Stimulated activated CD8-positive, alpha-beta memory T cell treated with anti-CD3 and anti-CD28 coated beads, Interleukin-15, amount 100 ng/mL, for 4 hours (primary cell): ENCODE measurements at places on chromosomes 6 and 20.

DNA sequence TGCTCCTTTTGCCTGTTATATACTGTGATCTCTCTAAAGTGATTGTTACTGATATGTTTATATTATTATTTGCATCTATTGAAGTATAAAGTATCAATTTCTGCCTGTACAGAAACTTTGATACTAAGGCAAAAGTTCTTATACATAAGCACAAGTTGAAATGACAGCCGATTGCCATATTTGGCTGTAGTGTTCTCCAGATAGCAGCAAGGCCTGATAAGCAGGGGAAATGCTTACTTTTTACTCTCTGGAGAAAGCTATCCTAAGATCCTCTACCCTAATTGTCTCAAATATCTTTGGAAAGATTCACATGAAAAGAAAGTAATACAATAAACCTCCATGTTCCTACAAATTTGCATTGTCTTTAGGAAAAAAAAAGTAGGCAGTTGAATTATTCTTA lies 31.4 kb downstream of the SENP6 start:
- no peak for DNase-seq

DNA sequence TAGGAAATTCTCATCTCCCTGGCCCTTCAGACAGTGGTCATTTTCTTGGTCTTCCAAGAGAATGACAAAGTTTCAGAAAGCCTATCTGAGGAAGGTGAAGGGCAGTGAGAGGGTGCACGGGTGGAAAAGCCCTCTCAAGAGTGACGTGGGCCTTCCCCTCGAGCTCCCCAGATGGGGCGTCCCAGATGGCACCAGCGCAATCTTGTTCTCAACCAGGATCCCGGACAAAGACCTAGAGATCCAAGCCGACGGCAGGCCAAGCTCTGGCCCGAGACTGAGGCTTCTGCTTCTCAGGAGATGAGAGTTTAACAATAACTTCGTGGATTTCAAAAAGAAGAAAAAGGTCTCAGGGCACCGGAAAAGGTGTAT lies 797 bp upstream of the ZNF133 start:
- DNase-seq: no peak

DNA sequence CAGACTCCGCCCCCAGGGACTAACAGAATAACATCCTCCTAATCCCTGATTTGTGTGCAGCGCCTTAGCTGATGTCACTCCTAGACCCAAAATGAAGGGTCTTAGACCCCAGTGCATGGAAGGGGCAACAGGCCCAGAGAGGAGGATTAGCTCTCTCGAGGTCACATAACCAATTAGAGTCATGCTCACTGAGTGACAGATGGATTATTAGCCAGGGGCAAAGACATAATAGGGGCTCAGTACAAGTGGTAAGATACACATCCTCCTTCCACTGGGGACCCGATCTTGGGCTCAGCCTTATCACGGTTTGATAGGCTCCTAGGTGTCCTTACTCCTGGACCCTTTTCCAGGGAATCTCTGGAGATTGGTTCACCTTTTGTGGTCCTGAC lies 858 bp downstream of the TP53INP2 start:
- no peak for DNase-seq

- DNase-seq: no peak
Measured at GRCh38 chr20:10453241-10453640, 18.1 kb downstream of the SLX4IP start.

- no peak for DNase-seq
Measured at GRCh38 chr20:48404598-48404997, 423.2 kb downstream of the PREX1 start.

GRCh38 chr6:56539527-56540105 lies 103.1 kb downstream of the DST start:
- DNase-seq: no peak

DNA sequence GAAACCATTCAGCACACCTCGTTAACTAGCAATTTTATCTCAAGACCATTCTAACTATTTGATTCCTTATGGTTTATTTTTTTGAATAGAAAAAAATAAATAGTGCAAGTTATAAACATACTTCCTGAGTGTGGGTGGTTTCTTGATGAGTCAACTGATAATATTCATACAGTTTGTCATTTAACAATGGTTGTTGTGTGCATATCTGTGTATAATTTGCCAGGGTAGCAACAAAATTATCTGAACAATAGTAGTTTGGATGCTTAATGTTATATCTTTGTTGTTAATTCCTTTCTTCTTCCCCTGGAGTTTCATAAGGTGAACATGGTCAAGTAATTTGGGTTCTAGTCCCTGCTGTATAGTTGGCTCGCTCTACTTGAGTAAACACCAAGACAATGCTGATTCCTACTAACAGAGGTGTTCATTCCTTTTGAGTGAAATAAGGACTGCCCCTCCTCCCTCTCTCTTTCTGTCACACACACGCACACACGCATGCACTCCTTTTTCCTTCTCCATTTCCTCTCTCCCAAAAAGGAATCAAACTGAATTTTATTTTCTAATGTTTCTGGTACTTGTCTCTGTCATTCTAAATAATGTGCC lies 938.1 kb upstream of the EPHA7 start:
- no peak for DNase-seq
